CD4-positive, alpha-beta memory T cell (primary cell): ENCODE measurements at places on chromosomes 2 and 18. TPM values are rescaled to one million over a fixed set of nuclear protein-coding genes. Genes with fewer than 3 reads are reported as not detected.

Gene GALNT13
- not detected for polyA plus RNA-seq

Gene ELOA2
- not detected for polyA plus RNA-seq

GRCh38 chr18:2994020-2994589, 18.8 kb downstream of the LPIN2 start:
- no peak overlapping the region for H3K4me3 ChIP-seq
- peaks cover 55% of the 10 kb centered on the region for H3K4me1 ChIP-seq
- peak overlapping the region; percentile 7 for H3K27ac ChIP-seq
- no peak for DNase-seq
- H3K27me3 ChIP-seq: no peaks in the 10 kb centered on the region
- H3K36me3 ChIP-seq: no peaks in the 10 kb centered on the region

GRCh38 chr2:85706063-85706462, 11.9 kb downstream of the GNLY start:
- no peaks in the 10 kb centered on the region for H3K27me3 ChIP-seq
- H3K4me3 ChIP-seq: no peak overlapping the region
- no peak for DNase-seq
- H3K4me1 ChIP-seq: peaks cover 18% of the 10 kb centered on the region
- H3K27ac ChIP-seq: no peak overlapping the region

DNA sequence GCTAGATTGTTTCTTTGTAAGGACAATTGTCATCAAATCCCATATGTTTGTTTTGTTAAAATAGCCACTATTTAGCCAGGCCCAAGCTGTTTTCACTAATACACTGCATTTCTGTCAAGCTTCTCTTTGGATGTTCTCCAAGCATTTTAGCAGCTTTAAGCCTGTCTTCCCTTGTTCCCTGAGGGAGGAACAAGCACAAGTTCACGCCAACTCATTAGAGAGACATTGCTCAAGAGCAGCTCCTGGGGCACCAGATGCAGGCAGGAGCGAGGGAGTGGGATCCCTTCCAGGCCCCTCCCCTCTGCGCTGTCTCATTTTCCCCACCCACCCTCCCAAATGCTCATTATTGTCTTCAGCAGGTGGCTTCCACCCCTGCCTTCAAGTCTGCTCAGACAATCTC, 32.6 kb upstream of the PPP3R1 start:
- no peaks in the 10 kb centered on the region for H3K36me3 ChIP-seq
- no peak overlapping the region for H3K4me3 ChIP-seq
- no peak for DNase-seq
- H3K4me1 ChIP-seq: peaks cover 5% of the 10 kb centered on the region
- no peak overlapping the region for H3K27ac ChIP-seq
- peaks cover 7% of the 10 kb centered on the region for H3K27me3 ChIP-seq

- no peaks in the 10 kb centered on the region for H3K4me1 ChIP-seq
- H3K4me3 ChIP-seq: no peak overlapping the region
- H3K27ac ChIP-seq: no peak overlapping the region
- DNase-seq: no peak
- H3K27me3 ChIP-seq: no peaks in the 10 kb centered on the region
Measured at GRCh38 chr2:193371200-193371599, 1176.5 kb upstream of the TMEFF2 start.

- no peaks in the 10 kb centered on the region for H3K27me3 ChIP-seq
- no peaks in the 10 kb centered on the region for H3K36me3 ChIP-seq
- no peak overlapping the region for H3K27ac ChIP-seq
- no peak overlapping the region for H3K4me3 ChIP-seq
Measured at GRCh38 chr2:237900891-237901831, 41.7 kb downstream of the RAMP1 start.

GRCh38 chr2:113156278-113157117, 17.3 kb upstream of the PSD4 start:
- no peak overlapping the region for H3K4me3 ChIP-seq
- H3K27ac ChIP-seq: no peak overlapping the region
- no peaks in the 10 kb centered on the region for H3K36me3 ChIP-seq
- H3K27me3 ChIP-seq: no peaks in the 10 kb centered on the region
- no peak for DNase-seq

GRCh38 chr2:218781691-218782527, at the start of gene CYP27A1:
TSS of gene CYP27A1 (plus strand) at chr2:218782147. CDS start at chr2:218782183, 36 bp downstream.
- no peak within 1 kb of the TSS for H3K27ac ChIP-seq
- H3K4me3 ChIP-seq: no peak within 1 kb of the TSS
- DNase-seq: no peak
- no peaks in the 10 kb centered on the region for H3K36me3 ChIP-seq
- peaks cover 21% of the 10 kb centered on the region for H3K27me3 ChIP-seq

GRCh38 chr2:74937221-74937880, 21.1 kb upstream of the POLE4 start:
- no peaks in the 10 kb centered on the region for H3K36me3 ChIP-seq
- H3K4me3 ChIP-seq: no peak overlapping the region
- H3K27me3 ChIP-seq: no peaks in the 10 kb centered on the region
- no peak overlapping the region for H3K27ac ChIP-seq
- no peak for DNase-seq
